Anterior cingulate cortex (tissue), 58 donors: ENCODE measurements at places on chromosomes 5 and 9.

DNA sequence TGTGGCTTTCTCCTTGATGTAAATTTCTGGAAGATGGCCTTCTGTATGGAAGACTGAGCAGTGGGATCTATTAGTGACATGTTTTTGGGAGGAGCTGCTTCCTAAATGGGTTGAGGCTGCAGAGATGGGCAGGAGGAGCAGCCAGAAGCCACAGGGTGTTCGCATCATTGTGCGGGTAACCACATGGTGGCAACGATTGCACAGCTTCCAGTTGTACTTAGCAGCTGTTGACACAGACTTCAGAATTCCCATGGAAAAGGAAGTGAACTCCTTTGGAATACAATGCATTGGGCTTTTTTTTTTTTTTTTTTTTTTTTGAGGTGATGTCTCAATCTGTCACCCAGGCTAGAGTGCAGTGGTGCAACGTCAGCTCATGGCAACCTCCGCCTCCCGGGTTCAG, 297.3 kb downstream of the NR3C1 start:
- DNase-seq = no peak

GRCh38 chr9:69513141-69513820, 158.9 kb downstream of the APBA1 start:
- no peak for DNase-seq

- DNase-seq = no peak
Observed at GRCh38 chr9:105114318-105114717, 130.1 kb upstream of the SLC44A1 start.

- no peak for DNase-seq
Observed at GRCh38 chr9:129640086-129640870, 1.7 kb downstream of the ASB6 start.

- no peak for DNase-seq
Observed at GRCh38 chr5:468401-468800, 25.4 kb downstream of the EXOC3 start.

GRCh38 chr5:66149950-66150349, 5.8 kb downstream of the SREK1 start:
- no peak for DNase-seq

DNA sequence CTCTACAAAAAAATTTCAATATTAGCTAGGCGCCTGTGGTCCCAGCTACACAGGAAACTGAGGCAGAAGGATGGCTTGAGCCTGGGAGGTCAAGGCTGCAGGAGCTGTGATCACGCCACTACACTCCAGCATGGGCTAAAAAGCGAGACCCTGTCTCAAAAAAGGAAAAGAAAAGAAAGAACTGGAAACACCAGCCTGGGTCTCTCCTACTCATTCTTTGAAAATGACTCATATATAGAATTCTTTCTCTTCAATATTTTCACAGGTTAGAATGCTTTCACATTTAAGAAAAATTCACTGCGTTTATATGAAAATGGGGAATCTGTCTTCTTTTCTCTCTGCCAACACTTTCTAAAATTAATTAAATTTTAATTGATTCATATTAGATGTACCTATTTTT, 115.6 kb downstream of the TRPM6 start:
- no peak for DNase-seq

DNA sequence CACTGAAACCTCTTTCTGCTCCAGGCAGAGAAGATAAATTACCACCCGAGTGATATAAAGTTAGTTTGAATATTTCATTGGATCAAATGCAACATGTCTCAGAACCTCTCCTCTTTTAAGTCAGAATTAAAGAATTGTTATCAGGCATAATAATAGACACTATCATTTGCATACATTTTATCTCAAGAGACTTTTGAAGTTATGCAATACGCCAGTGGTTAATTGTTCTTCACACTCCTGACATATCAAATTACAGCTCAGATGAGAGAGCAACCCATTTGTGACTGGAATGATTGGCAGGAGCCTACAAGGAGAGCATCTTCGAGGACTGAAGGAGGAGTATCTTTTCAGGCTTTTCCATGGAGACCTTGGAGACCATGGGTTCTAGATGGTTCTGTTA, 452.2 kb downstream of the KDM4C start:
- no peak for DNase-seq

- DNase-seq = no peak
Observed at GRCh38 chr9:137113385-137114159, 961 bp downstream of the DPP7 start.
